ENCODE measurements at places on chromosomes 11 and 22.
A peak's percentile ranks its signal among the peaks of the same experiment; 100 is the strongest.

GRCh38 chr11:71135112-71135511 is 117.3 kb downstream of the SHANK2 start:
- DNase-seq: no peak

GRCh38 chr11:43737201-43737590 is 56.7 kb downstream of the HSD17B12 start:
- DNase-seq: no peak

GRCh38 chr11:7527029-7527428 is 13.2 kb downstream of the PPFIBP2 start:
- no peak for DNase-seq

DNA sequence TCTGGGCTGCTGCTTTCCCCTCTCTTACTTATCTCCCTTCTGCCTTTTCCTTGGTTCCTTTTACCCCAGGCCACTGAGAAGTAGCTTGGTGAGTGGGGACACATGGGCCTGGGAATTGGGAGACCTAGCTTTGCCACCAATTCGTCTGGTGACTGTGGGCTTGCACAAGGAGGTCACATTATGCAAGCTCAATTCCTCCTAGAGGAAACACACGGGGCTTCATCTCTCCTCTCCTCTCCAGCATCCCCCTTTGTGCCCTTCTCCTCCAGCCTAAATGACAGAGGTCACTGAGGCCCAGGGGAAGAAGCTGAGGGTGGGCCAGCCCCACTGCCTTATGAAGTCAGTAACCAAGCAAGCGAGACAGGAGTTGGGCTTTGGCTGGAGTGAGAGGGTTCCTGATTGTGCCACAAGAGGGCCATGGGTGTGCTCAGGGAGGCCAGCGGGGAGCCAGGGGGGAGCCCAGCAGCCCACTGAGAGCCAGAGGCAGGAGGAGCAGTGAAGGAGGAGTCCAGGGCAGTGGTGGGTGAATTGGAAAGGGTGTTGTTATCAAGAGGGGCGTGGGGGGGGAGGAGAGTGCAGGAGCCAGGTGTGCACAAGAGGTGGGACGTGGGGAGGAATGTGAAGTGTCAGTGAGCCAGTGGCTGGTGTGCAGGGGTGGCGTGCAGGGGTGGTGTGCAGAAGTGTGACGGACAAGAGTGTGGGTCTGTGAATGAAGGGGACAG is 2.0 kb downstream of the CLCF1 start:
- no peak for DNase-seq

- DNase-seq: no peak
Observed at GRCh38 chr11:77051511-77051910, 15.3 kb upstream of the CAPN5 start.

DNA sequence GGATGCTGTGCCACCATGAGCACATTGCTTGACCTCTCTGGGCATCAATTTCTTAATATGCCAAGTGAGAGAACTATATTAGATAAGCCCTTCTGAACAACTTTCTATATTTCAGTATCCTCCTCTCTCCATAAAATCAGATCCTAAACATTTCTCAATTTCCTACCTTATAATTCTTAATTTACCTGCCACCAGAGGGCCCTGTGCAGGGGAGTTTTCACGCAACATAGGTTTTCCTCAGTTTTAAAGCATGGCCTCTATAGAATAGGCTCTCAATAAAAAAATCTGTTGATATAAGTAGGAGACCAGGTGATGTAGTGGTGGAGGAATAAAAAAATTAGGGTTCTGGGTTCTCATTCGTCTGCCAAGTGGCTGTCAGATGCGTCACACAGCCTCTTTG is 83.7 kb upstream of the DBX1 start:
- no peak for DNase-seq

DNA sequence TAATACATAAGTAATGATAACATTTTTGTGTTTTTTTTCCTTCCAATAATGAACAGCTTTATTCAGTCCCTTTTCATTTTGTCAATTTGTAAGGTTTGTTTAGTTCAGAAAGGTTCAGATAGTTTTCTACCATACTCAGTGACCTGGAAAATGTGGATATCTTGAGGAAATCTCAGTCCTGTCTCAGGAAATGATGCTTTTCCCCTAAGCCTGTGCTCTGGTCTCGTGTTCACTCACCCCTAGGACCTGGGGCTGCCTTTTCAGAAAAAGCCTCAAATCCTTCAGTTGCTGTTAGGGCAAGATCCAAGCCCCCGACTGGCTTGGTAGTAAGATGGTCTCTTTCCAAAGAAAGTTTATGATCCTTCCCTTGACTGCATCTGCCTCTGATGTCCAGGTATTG is 21.8 kb downstream of the MS4A6A start:
- DNase-seq: no peak

- no peak for DNase-seq
Observed at GRCh38 chr11:1234054-1234720, 11.3 kb downstream of the MUC5B start.

GRCh38 chr22:38716826-38717225 is 11.1 kb downstream of the GTPBP1 start:
- no peak for DNase-seq

GRCh38 chr11:115462004-115462541 is 42.1 kb downstream of the CADM1 start:
- no peak for DNase-seq

DNA sequence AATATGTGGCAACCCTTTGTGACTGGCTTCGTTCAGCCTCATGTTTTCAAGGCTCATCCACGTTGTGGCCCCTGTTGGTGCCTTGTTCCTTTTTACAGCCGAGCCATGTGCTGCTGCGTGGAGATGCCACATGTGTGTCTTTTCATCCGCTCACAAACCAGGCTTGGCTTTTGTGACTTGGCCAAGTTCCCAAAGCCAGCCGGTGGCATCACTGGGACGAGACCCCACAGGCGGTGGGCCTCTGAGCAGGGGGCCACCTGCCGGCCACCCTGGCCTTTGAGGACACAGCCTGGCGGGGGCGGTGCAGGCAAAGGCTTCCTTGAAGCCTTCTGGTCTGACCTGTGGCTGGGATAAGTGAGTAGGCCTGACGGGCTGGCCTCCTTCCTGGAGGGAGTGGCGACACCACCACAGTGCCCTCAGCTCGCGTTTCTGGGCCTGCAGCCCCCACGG is 10.5 kb downstream of the GRK2 start:
- DNase-seq: peak; percentile 39

GRCh38 chr11:18011633-18012032 is 1.2 kb downstream of the SERGEF start:
- peak; percentile 22 for DNase-seq

DNA sequence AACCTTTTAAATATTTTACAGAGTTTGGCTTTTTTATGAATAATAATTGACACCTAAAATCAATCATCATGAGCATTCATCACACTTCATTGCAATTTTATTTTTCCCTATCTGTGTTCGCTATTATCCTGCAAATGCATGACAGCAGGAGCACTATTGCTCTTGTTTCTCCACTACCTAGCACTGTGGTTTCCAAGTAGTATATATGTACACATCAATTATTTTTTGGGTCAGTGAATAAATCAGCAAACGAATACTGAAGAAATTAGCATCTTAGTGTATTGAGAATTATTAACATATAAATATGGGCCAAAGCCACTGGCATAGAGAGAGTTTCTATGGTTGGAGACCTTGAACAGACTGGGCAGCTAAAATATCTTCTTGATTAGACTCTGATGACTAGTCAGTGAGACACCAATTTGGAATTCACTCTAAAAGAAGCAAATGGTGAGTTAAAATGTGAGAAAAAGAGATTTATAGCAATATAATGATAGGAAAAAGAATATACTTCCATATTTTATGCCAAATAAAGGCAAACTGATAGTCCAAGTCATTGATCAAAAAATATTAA is 731.1 kb upstream of the LUZP2 start:
- no peak for DNase-seq

- DNase-seq: no peak
Observed at GRCh38 chr22:17787241-17787640, 13.0 kb upstream of the BID start.

DNA sequence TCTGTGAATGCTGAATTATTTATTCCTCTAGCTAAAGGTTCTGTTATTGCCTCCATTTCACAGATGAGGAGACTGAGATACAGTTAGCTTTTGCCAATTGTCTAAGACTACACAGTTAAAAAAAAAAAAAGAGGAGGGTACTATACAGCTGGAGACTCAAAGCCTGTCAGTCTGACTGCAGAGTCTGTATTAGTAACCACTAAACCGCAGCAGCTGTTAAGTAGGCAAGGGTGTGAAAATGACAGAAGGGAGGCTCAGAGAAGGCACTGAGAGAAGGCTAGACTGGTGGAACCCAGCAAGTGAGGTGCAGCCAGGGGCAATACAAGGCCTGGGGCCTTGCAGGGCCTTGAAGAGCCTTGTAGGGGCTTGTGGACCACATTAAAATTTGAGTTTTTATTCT is 181.2 kb downstream of the CSNK2A3 start:
- DNase-seq: no peak

DNA sequence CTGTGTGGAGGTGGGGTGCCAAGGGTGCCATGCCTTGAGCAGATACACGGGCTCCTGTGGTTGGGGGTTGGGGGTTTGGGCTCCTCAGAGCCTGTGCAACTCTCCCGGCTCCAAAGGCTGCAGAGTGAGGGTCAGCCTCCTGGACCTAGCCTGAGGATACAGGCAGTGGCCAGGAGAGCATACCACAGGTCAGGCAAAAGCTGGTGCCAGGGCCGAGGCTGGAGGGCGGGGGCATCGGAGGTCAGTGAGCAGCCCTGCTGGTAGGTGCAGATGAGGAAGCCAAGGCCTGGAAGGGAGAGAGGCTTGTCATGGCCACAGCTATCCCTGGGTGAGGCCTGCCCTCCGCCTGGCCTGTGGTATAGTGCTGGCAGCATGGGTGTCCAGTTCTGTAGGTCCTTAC is 25.6 kb upstream of the DGCR8 start:
- no peak for DNase-seq

DNA sequence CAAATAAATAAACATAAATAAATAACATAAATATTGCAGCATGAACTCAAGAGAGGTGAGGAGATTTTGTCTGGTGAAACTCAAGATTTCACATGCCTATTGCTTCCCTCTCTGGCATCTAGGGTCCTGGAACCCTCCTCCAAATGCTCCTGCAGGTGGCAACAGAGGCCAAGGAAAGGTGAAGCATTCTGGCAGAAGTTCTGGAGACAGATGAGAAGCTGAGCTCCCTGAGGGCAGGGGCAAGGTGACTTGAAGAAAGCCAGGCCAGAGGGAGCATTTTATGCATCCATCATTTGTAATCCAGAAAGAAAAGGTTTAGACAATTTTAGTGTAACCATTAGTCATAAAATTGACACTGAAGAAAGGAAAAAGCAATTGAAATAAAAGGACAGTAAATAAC is 64.9 kb downstream of the ENDOD1 start:
- peak; percentile 47 for DNase-seq

- no peak for DNase-seq
Observed at GRCh38 chr11:14635546-14635945, 8.1 kb upstream of the PDE3B start.

- DNase-seq: no peak
Observed at GRCh38 chr11:76190376-76190775, 15.9 kb downstream of the WNT11 start.

DNA sequence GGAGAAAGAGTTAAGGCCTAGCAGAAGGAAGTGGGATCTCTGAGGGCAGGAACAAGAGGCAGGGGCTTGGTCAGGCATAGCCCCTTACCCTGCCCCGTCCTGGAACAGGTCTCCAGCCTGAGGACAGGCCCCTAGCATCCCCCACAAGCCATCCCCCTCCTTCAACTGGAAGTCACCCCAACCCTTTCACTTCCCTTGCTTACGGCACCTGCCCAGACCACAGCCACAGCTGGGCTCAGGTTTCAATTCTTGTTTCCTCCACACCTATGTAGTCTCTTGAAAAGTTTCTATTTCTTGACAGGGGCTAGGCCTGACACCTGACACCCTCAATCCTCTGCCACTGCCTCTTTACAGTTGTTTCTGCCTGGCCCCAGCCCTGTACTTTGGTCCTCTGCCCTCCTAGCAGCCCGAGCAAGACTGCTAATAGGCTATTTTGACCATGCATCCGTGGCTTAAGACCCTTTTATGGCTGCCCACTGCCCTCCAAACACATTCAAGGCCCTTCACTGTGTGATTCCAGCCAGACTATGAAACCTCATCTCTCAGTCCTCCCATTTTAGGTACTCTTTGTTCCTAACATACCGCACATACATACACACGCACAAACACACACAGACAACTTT is 10.9 kb upstream of the FCHSD2 start:
- no peak for DNase-seq

DNA sequence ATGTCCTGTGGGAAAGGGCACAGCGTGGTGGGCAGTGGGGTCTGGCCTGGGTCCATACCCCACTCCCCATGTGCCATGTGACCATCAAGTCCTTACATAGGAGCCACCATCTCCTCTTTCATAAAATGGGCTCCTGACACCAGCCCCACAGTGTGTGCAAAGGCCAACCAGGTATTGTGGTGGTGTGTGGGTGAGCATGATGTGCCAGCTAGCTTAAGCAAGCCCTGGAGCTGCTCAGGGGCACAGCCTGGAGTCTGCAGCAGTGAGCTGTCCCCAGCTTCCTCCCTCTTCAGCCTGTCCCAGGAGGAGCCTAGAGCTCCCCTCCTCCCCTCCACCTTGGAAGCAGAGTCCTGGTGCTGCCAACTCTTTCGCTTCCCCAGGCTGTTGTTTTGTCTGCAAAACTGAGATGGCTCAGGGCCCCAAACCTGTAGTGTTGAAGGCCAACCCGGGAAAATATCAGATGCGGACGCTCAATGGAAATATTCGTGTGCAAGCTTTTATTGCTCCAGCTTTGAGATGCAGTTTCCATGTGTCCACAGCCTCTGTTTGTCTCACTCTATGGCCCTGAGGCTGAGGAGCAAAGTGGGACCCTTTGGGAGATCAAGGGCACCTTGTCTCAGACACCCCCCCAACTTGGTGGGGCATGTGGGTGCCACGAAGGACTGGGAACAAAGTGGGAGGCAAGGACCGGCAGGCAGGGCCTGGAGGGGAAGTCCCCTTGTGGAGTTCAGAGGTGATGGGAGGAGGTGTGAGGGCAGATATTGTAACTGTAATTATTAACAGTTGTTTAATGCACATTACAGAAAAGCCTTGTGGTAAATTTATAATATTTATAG is 92.6 kb downstream of the CTTN start:
- DNase-seq: no peak

- no peak for DNase-seq
Observed at GRCh38 chr11:134340354-134340964, 8.7 kb downstream of the GLB1L2 start.

DNA sequence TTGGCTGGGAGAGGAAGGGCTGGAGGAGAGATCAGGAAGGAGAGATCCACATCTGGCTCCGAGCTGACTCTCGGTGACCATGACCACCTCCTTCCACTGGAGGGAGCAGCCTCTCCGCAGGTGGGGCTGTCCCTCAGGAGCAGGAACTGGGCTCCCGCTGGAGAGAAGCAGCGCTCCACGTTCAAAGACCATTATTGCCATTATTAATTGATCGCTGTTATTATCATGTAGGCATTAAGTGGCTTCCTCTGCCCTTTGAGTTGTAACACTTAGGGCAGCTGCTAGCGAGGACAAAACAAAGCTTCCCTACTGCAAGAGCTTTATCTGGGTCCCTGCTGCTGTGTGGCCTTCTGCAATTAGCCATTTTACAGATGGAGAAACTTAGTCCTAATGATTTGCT is 251.9 kb downstream of the ST3GAL4 start:
- peak; percentile 85 for DNase-seq

GRCh38 chr11:38274031-38274430 is 1676.0 kb upstream of the RAG2 start:
- no peak for DNase-seq

- DNase-seq: no peak
Observed at GRCh38 chr11:79418241-79418640, 22.6 kb downstream of the TENM4 start.

- DNase-seq: no peak
Observed at GRCh38 chr11:105230586-105230985, 91.0 kb upstream of the CARD18 start.

Data from retina (tissue), 1 donor.